ENCODE measurements at places on chromosomes 2 and 18.

- no peak for DNase-seq
Observed at GRCh38 chr2:2269989-2270562, 61.0 kb downstream of the MYT1L start.

DNA sequence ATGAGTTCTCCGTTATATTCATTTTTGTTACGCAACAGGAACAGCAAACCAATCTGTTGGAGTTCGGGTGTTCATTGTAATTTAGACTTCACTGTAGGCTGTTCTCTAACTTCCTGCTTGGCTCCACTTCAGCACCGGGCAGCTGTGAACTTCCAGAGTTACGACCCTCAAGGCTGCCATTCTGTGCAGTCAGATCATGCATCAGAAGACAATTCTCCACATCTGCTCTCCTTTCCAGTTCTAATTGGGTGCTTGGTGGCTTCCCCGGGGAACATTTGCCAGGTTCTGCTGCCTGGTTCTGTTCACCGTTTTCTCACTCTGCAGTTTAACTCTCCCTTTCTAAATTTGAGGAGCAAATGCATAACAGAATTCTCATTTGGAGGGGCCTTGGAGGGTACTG is 237.7 kb downstream of the NYAP2 start:
- DNase-seq = no peak

DNA sequence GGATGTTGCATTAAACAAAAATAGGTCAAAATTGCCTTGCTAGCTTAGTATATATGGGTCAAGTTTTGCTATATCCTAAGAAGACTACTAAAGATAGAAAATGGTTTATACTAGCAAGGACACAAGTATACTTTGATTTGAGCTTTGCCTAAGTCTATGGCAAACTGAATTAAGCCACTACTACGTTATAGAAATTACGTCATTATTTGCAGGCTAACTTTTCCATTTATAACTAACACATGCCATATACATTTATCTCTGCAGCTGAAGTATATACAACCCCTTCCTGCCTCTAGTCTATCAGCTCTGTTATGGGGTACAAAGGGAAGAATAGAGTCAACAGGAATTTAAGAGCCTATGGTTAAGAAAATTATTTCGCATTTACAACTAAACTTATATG is 16.2 kb downstream of the YWHAQ start:
- DNase-seq = no peak

GRCh38 chr2:164794432-164795231 is 47.0 kb downstream of the COBLL1 start:
- DNase-seq = no peak

DNA sequence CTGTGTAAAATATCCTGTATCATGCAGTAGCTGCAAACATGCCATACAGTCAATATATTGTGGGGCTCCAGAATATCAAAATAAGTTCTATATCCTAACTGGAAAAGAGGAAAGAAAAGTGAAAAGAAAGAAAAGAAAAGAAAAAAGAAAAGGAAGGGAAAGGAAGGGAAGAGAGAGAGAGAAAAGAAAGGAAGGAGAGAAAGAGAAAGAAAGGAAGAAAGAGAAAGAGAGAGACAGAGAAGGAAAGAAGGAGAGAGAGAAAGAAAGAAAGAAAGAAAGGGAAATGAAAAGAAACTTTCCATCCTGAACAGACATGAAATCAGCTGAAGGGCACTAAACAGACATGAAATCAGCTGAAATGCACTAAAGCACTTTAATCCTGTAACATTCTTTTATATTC is 288.4 kb upstream of the NCKAP5 start:
- DNase-seq = no peak
